Activated naive CD4-positive, alpha-beta T cell (primary cell): ENCODE measurements at places on chromosomes 16 and 17.

DNA sequence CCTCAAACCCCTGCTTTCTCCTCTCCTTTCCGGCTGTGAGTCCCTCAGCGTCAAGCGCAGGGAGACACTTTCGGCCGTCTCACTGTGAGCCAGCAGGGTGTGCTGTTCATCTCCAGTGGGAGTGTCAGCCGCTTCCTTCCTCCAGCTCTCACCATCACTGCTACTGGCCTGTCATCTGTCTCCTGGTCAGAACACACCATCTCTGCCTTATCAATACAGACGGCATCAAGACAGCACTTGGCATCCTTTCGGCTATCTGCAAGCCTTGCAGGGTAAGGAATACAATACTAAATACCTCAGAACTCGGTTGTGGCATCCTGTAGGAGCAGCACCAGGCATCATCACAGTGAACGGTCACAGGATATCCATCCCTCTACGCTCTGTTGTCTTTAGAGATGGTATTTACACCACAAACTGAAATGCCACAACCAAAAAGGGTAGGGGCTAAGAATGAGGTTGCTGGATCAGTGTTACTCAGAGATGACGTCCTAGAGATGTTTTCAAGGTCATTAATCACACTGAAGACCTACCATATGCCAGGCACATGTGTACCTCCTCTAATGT lies 20.7 kb upstream of the CMTM4 start:
- no peak for DNase-seq

- peak; percentile 57 for DNase-seq
These were observed 141.0 kb upstream of the CIBAR2 start for GRCh38 chr16:85253084-85253941.

DNA sequence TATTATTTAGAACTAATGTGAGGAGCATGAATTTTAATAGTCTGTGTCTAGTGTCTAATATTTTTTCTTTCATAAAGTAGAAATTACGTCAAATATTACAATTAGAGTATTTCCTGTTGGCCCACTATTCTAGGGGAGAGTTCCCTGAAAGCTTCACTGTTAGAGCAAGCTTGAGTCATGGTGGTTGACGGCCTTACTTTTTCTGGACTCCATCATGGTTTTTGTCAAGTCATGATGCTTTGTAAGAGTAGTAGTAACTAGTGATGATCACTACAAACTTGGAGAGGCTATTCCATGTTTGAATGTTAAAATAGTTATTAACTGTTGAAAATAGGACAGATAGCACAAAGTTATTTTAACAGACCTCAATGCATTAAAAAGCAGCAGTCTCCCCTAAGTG lies 1.7 kb downstream of the PSMD11 start:
- DNase-seq, result no peak

GRCh38 chr16:72597938-72598337 lies 426.0 kb upstream of the PMFBP1 start:
- DNase-seq, result no peak

GRCh38 chr17:73689596-73690275 lies 45.5 kb upstream of the SDK2 start:
- DNase-seq, result no peak

DNA sequence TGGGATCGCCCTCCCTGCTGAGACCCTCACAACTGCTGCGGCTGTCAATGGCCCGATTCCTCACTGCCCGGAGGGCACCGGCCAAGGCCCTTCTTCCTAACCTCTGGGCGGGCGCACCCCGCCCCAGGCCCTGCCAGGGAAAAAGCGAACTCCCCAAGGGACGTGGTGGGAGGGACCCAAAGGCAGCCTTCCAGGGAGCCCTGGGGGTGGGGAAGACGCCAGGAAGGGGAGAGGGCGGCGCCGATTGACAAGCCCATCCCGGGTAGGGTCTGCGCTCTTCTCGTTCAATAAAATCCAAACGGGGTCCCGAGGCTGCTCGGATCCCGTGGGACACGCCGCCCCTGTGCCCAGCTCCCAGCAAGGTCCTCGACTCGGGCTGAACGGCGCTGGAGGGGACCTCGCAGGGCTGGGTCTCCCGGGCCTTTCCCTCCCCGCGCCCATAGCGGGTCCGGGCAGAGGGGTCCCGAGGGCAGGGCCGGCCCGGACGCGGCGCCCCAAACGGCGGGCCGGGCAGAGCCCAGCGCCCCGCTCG lies 416 bp downstream of the KIFC3 start:
- DNase-seq, result no peak

DNA sequence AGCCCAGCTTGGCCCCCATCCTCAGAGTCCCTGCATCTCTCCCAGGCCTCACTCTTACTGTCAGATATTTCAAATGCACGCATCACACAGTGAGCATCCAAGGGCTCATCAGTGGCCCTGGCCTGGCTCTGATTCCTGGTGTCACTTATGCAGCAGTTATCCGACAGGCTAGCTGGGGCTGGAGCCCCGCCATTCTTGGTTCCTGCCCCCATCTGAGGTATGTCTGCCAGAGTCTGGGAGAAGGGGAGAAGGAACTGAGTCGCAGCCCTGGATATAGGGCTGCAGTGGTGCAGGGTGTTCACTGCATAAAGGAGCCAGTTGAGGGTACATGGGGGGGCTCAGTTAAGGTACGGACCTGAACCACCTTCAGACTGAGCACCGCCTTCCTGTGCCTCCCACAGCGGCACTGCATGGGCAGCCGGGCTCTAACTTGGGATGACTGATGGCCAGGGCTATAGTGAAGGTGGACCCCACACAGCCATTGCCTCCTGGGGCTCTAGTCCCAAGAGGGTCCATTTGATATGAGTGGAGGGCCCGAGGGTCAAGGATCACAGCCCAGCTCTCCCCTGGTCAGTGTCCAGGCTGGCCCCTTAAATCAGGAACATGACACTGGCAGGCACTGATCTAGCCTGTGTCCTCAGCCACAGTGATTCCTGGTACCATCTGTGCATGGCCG lies 1.8 kb upstream of the RASD1 start:
- DNase-seq, result no peak

DNA sequence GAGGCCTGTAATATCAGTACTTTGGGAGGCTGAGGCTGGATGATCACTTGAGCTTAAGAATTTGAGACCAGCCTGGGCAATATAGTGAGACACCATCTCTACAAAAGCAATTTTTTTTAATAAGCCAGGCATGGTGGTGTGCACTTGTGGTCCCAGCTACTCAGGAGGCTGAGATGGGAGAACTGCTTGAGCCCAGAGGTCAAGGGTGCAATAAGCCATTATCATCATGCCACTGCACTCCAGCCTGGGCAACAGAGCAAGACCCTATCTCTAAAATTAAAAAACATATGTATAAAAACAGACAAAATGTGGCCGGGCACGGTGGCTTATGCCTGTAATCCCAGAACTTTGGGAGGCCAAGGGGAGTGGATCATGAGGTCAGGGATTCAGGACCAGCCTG lies 3.2 kb upstream of the ZNF785 start:
- no peak for DNase-seq

DNA sequence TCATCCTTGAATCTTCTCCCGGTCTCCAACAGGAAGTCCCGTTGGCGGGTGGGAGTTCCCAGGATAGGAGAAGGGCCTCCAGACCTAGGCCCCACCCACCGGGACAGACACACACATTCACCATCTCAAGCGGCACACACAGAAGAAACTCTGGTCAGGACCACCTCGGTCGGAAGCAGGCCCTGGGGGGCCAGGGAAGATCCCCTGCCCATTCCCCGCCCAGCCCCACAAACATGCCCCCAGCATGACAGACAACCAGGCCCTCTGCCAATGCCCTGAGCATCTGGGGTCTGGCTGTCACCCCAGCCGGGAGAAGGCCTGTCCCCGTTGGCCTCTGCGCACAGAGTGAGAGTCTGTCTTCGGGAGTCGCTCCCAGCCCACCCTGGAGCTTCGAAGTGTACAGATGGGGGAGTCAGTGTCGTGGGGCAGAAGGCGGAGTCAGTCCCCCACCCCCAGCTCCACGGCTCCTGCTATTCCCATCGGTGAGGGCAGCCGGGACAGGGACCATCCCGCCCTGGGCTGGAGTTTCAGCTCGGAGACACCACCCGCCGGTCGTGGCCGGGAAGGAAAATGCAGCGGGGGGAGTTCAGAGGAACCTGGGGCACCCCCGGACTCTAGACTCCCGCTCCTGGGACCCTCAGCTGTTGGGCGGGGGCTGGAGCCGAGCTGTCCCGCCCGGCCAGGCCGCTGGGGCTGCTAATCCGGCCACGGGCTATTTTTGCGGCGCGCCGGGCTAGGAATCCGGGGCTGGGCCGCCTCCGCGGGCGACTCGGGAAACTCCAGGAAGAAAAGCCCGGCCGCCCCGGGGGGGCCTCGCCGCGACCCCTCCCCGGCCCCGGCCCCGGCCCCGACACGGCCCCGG lies 660 bp downstream of the RHBDF1 start:
- DNase-seq, result no peak

DNA sequence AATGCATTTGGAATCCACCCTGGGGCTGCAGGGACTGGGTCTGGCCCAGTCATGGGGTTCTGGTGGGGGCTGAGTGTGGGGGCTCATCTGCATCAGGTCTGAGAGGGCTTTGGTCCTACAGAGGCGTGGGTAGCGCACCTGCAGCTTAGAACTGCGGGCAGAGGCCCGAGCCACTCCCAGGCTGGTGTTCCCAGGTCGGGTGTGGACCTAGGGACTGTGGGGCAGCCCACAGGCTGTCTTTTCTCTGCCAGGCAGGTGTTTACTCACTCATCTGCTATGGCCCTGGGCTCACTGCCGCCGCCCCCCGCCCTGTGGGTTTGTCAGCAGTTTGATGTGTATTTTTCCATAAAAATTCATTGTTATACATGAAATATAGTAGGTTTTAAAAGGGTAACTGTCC lies 27.0 kb upstream of the DOC2B start:
- DNase-seq, result no peak

DNA sequence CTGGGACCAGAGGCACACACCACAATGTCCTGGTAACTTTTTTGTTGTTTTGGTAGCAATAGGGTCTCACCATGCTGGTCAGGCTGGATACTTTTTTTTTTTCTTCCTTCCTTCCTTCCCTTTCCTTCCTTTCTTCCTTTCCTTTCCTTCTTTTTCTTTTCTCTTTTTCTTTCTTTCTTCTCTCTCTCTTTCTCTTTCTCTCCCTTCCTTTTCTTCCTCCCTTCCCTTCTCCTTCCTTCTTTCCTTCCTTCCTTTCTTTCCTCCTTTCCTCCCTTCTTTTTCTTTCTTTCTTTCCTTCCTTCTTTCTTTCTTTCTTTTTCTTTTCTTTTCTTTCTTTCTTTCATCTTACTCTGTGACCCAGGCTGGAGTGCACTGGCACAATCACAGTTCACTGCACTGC lies 18.4 kb upstream of the ULK2 start:
- DNase-seq, result no peak

- DNase-seq, result no peak
These were observed 129.9 kb upstream of the ZFHX3 start for GRCh38 chr16:73177729-73178295.

DNA sequence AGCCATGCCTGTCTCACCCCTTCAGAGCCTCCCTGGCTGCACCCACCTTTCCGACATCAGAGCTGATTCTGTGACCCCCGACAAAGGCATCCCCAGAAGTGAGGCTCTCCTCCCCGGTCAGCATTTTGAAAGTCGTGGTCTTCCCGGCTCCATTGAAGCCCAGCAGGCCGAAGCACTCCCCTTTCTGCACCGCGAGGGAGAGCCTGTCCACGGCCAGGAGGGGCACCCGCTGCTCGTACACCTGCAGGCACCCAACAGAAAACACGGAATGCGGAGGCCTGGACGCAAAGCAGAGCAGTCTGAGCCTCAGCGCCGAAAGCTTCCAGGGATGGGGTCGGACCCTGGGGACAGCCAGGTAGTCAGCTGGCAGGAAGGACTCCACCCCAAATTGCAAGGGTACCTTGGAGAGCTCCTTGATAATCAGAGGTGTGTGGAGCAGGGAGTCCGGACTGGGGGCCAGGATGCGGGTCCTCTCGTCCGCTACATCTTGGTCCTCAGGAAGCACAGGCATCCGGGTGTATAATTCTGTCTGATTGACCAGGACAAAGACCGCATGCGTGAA lies 13.1 kb upstream of the RNPS1 start:
- no peak for DNase-seq

DNA sequence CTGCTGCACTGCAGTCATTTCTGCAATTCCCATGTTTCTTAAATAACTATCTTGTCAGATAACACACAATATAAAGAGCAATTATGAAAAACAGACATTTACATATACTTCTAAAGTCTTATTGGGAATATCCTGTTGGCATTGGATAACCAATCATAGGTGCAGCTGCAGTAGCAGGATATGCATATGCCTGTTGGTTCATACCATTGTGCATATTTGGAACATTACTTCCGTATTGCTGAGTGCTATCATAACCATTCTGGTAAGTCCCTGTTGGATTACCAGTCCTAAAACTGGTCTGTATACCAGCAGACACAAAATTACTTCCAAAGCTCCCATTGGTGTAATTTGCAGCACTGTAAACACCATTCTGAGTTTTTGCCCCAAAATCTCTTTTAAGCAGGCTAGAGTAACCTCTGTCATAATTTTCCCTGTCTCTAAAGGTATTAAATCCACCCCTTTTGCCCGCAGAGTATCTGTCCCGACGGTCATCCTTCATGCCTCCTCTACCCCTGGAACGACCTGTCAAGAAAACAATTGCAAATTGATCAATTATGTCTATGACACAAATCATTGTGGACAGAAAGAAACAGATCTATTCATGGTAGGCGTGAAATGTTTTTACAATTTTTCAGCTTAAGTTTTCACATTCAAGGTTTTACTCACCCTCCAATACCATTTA lies 3.1 kb upstream of the POLG2 start:
- no peak for DNase-seq

GRCh38 chr16:69133373-69133954 lies 1.0 kb downstream of the UTP4 start:
- DNase-seq, result no peak

DNA sequence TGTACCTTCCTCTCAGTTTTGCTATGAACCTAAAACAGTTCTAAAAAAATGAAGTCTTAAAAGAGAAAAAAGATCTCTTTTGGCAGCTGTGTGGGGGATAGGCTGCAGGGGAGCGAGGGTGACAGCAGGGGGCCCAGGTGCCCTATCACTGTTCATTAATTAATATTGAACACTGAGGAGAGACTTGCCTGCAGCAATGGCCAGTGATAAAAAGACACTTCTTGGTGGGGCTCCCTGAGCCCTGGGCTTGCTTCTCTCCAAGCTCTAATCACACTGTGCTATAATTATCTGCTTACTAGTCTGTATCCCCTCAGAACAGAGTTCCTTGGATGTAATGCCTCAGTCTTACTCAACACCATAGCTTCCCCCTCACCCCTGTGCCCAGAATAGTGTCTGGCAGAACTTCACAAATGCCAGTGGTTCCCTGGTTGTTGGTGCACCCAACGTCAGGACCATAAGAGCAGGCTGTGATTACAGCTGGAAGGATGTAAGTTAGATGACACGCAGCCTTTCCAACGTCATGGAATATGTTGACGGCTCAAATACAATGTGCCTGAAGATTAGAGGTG lies 52.0 kb upstream of the IRX6 start:
- DNase-seq, result no peak

GRCh38 chr17:56441308-56441707 lies 152.2 kb upstream of the NOG start:
- DNase-seq, result no peak
